NCI-H2029 treated with DMSO at 0.1 percent for 48 hours (cell line): ENCODE measurements at places on chromosomes 5 and 9.

DNA sequence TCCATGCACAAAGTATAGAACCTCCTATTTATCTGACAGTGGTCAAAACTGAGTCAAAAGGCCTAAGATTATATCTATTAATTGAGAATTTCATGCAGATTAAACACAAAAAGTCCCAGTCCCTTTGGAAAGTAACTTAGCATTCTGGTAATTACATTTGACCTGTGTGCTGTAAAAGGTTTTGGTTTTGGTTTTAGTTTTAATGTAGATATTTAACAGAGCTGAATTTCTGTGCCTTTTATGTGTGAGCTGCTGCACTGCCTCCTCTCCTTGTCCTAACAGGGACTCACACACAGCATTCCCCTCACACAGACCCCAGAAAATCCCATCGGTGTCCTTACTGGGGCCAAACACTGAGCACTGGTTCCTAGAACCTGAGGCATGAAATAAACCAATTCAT is 31.0 kb upstream of the FSD1L start:
- no peak for DNase-seq

DNA sequence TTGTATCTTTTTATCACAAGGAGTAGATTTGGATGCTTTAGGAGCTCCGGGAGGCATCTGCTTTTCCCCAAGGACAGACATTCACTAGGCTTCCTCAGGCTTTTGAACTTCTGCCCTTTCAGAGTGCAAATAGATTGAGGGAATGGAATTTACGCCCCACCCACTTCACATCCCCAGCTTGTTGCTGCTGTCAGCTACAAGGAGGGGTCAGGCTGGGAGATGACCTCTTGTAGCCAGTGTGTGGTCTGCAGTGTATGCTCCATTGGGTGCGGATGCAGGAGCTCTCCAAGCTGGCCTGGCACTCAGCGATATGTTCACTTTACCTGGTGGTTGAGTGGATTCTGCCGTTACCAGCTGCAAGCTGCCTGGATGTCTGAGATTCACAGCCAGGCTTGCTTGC is 6.4 kb downstream of the TNFSF15 start:
- DNase-seq: no peak

DNA sequence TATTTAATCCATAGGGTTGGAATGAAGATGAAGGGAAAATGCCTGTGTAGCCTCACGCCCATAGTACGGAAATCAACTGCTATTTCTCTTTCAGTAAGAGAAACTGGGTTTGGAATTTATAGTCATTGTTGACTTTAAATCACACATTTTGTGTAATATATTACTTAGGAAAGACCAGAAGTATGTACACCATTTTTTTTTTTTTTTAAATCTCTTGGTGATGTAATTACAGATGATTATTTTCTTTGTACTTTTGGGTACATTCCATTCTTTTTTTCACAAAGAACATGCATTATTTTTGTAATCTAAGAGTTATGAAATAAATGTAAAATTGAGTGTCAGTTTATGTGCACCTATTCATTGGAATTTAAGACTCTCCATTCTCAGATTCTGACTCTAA is 45.7 kb downstream of the POC5 start:
- DNase-seq: no peak

GRCh38 chr5:9347541-9348295 is 198.2 kb downstream of the SEMA5A start:
- DNase-seq: no peak

DNA sequence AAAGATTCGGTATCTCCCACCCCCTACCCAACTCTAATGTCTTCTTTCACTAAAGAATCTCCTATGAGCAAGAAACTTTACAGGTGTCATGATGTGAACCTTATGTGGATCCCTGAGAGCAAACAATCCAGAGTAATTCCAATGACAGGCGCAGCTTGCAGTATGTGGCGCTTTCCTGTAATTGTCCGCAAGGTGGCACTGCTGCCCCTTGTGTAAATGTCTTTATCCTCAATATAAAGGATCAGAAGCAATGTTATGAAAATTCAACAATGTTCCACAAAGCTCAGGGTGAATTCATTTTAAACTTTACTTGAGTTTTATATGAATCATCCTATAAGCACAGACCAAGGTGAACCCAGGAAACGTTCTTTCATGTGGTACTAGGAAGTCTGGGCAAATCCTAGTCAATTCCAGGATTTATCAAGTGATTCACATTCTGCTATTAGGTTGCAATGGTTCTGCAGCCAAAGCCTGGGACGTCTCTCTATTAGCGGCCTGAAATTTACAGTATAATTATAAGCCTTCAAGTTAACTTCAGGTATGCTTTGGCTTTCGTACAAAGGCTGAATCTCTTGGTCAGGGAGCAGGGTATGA is 113.7 kb downstream of the TRPM6 start:
- DNase-seq: peak; percentile 72

- no peak for DNase-seq
Measured at GRCh38 chr5:58048954-58049353, 410.9 kb downstream of the PLK2 start.

GRCh38 chr5:56080375-56081052 is 85.8 kb upstream of the IL6ST start:
- no peak for DNase-seq
